ENCODE measurements at places on chromosomes 16 and 17. TPM values are rescaled to one million over a fixed set of nuclear protein-coding genes. Genes with fewer than 3 reads are reported as not detected.

DNA sequence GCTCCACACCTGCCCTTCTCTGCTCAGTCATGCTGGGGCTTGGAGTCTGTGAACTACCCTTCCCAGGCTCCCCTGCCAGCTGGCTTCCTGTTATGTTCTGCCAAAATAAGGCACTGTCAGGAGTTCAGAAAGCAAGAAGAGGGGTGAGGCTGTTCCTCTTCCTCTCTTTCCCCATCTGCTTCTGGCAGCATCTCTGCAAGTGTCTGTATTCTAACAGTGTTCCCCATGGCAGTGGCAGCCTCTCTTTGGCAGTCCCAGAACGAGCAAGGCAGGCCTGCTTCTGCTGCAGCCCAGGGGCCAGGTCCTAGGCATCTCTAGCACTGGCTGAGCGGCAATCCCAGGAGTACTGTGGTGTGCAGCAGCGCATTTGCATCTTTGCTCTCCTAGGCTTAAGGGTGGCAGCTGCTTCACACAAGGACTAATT, 219.1 kb downstream of the STX8 start:
- no peak for DNase-seq

DNA sequence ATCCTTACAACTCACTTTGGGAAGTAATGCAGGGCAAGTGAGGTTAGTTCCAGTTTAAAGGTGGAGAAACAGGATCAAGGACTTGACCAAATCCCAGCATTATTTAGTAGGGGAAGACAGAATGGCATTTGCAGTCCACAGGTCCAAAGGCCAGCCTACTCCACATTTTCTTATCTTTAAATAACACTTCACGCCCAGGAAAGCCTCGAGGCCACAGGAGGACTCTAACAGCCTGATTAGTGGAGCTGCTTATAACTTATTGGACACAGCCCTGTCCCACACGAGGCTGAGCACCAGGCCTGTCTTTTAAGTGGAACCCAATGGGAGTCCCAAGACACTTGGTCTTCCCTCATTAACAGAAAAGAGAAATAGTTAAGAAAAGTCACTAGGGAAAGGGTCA, 12.1 kb upstream of the HYDIN start:
- DNase-seq, result no peak

Gene MFAP4
- total RNA-seq, result not detected

Gene ITGAX
- total RNA-seq, result 0.09 TPM

All from SJSA1 (cell line).